ENCODE measurements at places on chromosomes 12 and 14.

DNA sequence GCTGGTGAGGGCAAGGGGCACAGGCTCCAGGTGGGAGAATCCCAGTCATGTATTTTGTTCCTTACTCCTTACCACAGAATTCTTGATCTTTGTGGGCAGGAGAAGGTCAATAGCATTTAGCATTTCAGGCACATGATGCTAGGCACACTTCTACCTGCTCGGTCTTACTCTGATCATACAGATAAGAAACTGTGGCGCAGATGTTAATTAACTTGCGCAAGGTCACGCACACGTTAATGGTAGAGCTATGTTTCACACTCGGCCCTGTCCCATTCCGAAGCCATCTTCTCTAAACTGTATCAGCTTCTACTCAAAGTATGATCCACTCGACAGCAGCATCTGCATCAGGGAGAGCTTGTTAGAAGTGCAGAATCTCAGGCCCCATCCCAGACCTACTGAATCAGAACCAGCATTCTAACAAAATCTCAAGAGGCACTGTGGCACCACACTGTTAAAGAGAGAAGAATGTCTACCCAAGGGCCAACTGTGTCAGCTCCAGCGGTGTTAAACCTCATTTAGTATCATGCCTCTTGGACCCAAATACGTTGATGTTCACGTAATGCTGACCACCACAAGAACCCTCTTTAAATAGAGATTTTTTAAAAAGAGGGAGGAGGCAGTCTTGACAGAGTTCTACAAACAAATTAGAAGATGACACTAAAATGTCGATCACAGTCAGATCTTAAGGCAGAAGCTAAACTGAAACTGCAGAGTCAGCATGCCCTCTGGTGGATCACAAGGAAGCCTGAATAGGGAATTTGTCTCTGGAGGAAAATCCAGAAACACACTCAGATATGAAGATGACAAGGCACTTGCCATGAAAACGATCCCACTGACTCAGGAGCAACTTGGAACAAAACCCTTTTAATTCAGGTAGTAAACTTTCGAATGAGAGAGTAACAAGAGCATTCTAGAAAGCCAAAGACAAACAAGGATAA is 7.3 kb downstream of the STXBP6 start:
- no peak for DNase-seq

- no peak for DNase-seq
Observed at GRCh38 chr12:45310627-45310968, 94.7 kb downstream of the ANO6 start.

GRCh38 chr12:54521293-54522060 is 23.9 kb downstream of the NCKAP1L start:
- no peak for DNase-seq

GRCh38 chr12:79351251-79351650 is 339.5 kb downstream of the PAWR start:
- DNase-seq = no peak

- no peak for DNase-seq
Observed at GRCh38 chr12:54416687-54417603, 2.1 kb downstream of the ITGA5 start.

DNA sequence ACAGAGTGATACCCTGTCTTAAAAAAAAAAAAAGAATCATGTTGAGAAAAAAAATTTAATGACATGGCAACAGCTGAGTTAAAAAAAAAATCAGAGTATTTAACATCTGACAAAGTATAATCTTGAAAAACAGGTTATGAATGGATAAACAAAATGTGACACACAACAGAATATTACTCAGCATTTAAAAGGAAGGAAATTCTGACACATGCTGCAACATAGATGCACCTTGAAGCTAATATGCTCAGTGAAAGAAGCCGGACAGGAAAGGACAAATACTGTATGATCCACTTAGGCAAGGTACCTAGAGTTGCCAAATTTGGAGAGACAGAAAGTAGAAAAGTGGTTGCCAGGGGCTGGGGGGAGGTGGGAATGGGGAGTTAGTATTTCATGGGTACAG is 19.4 kb upstream of the EIF2B2 start:
- peak; percentile 58 for DNase-seq

- peak; percentile 29 for DNase-seq
Observed at GRCh38 chr14:36661506-36662257, at the start of gene PAX9. PAX9 (plus strand) TSS chr14:36661860; CDS start chr14:36662090, 230 bp downstream.

GRCh38 chr12:132689227-132689626 is 1.8 kb downstream of the PXMP2 start:
- DNase-seq = no peak

DNA sequence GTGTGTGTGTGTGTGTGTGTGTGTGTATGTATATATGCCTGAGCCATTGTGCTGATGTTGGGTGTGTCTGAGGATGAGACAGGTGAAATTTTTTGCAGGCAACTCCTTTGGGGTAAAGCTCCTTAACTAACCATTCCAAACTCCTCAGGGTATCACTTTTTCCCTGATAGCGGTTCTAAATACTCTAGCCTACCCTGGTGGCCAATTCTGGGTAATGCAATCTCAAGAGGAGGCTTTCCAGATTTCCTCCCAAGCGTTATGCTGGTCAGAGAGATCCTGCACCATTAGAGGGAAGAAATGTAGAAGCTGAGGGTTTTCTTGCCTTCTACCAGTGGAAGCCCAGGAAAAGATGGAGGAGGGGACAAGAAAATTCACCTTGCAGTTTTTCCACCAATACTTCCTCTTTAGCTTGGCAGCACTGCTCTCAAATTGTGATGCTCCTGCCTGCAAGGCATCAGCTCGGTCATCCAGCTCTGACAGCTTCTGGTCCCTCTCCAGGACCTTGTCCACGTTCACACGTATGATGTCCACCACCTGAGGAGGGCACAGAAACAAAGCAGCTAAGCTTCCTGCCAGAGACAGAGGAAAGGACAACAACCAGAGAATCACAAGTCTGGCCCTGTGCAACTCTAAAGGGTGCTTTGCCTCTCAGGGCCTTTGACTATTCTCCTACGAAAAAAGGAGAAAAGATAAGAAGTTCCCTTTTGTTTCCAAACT is 4.9 kb downstream of the VAMP1 start:
- DNase-seq = peak; percentile 90

DNA sequence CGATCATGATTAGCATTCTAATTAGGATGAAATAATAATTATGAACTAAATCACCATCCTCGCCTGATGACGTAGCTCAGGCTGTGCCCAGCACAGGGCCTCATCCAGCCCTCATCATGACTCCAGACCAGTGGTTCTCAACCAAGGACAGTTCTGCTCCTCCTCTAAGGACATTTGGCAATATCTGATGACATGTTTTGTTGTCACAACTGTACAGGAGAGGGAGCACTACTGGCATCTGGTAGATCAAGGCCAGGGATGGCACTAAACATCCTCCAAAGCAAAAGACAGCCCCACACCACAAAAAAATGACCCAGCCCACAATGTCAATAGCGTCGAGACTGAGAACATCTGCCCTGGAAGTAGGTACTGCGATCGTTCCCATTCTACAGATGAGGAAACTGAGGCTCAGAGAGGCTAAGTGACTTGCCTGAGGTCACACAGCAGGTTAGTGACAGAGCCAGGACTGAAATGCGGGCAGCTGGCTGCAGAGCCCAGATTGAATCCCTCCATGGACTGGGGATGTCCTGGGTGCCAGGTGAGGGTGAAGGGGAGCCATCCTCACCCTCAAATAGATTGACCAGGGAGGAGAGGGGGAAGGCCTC is 15.5 kb downstream of the TRPV4 start:
- DNase-seq = no peak

DNA sequence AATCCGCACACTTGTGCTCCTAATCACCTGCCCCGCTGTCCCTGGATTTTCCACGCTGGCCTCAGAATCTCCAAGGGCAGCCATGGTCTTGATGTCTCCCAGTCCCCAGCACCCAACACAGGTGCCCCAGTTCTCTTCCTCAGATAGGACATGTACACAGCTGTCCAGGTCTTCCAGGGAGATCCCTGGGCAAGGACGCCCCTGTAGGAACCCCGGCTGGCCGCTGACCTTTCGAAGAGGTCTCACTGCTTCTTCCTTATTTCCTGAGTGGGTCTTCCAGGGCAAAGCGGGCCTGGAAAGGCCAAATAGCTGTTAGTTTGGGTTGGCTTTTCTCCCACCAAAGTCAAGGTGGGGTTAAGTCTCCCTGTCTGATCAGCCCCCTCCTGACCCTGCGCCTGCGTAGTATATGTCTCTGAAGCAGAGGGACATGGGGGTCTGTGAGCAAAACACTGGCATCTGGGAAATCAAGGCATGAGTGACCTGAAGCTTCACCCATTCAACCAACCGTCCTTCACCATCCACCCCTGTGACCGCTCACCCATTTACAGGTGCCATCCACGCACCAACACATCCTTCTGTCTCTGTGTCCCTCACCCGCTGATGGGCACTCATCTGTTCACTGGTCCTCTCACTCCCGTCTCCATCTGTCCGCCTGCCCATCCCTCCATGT is 4.6 kb downstream of the BEGAIN start:
- no peak for DNase-seq

GRCh38 chr14:95922080-95922479 is 45.4 kb downstream of the TUNAR start:
- no peak for DNase-seq

GRCh38 chr12:85310025-85310424 is 30.0 kb downstream of the ALX1 start:
- DNase-seq = no peak

- DNase-seq = no peak
Observed at GRCh38 chr14:41490323-41490722, 116.4 kb upstream of the LRFN5 start.

- no peak for DNase-seq
Observed at GRCh38 chr12:12891881-12892355, 556 bp downstream of the GPRC5A start.

DNA sequence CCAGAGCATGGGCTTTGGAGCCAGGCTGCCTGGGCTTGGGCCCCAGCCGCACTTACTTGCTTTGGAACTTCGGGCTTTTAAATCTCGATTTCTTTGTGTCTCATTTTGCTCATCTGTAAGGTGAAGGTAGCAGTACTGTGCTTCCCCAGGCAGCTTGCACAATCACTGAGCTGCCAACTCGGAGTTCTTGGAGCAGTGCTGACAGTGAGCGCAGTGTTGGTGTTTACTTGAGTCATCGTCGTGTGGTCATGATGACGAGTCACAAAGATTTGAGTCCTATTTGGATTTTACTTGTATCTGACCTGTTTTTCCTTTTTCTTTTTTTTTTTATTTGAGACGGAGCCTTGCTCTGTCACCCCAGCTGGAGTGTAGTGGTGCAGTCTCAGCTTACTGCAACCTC is 31.3 kb upstream of the ATF1 start:
- DNase-seq = peak; percentile 65

- DNase-seq = peak; percentile 40
Observed at GRCh38 chr12:83389237-83389996, 702.7 kb downstream of the TMTC2 start.

DNA sequence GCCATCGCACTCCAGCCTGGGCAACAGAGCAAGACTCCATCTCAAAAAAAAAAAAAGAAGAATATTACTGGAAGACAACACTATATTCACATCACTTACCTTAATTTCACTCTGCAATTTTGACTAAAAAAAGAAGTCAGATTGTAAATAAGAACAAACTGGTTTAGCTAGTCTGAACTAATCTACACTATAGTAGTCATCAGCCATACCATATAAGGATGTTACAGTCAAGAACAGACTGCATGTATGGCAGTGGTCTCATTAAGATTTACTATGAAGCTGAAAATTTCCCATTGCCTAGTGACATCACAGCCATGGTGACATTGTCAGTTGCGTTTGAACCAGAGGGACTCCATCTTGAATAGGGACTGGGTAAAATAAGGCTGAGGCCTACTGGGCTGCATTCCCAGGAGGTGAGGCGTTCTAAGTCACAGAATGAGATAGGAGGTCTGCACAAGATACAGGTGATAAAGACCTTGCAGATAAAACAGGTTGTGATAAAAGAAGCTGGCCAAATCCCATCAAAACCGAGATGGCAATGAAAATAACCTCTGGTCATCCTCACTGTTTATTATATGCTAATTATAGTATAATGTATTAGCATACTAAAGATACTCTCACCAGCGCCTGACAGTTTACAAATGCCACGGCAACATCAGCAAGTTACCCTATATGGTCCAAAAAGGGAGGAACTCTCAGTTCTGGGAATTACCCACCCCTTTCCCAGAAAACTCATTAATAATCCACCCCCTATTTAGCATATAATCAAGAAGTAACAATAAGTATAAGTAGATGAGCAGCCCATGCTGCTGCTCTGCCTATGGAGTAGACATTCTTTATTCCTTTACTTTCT is 51.2 kb downstream of the OSBPL8 start:
- DNase-seq = no peak

DNA sequence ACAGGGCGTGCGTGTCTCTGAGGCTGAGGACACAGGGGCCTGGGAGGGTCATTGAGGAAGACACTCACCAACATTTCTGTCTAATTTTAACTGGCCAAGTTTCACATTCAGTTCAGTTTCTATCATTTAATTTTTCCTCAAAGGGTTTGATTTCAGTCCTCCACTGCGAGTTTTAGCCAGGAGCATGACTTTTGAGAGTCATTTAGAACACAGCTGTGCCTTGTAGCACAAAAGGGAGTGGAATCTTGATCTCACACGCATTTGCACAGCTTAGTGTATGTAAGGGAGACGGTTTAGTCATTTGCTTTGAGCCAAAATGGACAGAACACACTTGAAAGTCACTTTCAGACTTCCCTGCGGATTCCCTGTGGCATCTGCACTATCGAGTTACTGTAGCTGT is 1090.8 kb downstream of the BCL11B start:
- no peak for DNase-seq

GRCh38 chr12:14928931-14929330 is 9.4 kb downstream of the ERP27 start:
- peak; percentile 93 for DNase-seq

GRCh38 chr12:100624571-100624970 is 51.1 kb downstream of the GAS2L3 start:
- no peak for DNase-seq

GRCh38 chr12:30457621-30458289 is 237.9 kb downstream of the IPO8 start:
- no peak for DNase-seq

DNA sequence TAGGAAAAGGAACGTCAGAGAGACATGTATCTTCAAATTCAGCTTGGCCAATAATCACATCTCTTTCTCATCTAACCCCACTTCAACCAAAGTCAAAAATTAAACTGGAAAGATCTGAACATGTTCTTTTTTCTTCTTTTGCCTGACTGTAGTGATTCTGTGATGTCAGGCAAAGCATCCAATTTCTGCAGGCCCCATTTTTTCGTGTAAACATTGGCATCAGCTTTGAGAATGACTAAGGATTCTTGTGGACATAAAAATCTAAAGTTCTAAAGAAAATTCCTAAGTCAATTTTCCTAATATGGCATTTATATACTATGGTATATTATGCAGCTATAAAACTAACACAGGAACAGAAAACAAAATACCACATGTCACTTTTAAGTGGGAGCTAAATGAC is 89.1 kb downstream of the STXBP6 start:
- no peak for DNase-seq

Data from trophoblast cell (in vitro differentiated cells and primary cell).